Hematopoietic multipotent progenitor cell treated with erythropoietin and hydrocortisone succinate and interleukin-3 and kit ligand, for 4 days (in vitro differentiated cells): ENCODE measurements at places on chromosomes 7 and 10.

DNA sequence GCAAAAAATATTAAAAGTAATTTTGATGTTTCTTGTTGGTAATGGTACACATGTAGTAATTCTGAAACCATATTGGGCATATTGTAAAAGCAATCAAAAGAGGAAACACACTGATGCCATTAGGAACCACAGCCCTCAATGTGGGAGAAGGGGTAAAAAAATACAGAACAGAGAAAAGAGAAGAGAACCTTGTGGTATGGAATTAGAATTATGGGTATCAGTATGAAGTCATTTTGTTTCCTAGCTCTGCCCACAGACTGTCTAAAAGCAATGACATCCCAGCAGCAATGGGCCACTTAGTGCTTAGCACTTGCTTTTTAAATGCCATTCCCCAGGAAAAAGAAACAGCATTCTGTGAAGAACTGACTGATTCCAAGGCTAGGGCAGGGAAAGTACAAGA, 61.5 kb downstream of the CPVL start:
- peak; percentile 63 for DNase-seq

DNA sequence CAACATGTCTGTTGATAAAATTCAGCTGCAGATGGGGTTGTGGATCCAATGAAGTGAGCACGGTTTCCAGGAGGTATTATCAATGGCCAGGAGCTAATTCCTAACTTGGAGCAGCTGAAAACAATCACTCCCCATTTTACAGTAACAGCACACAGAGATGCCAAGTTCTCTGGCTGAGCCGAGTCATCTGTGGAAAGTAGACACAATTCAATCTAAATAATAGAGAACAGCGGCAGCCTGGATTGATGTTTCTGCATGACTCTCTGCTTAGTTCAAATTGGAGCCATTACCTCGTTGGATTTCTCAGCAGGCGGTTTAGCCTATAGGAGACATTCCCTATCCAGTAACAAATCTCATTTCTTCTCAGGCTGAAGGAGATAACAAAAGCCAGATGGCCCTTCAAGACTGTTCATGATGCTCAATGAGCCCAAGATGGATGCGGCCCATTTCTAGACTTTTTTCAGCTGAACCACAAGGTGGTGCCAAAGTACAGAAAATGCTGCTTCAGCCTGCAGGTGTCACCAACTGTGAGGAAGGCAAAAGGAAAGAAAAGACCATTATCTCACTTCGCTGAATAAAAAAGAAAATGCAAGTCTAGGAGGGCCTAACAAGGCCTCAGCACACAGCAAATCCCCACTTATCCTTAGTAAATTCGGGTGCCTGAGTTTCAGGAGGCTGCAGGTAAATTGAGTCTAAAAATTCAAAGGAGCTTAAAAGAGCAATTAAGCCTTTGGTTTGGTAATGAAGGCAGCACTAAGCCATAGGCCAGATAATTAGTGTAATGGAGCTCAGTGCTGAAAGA, 83.7 kb downstream of the SLC16A9 start:
- DNase-seq = peak; percentile 86

DNA sequence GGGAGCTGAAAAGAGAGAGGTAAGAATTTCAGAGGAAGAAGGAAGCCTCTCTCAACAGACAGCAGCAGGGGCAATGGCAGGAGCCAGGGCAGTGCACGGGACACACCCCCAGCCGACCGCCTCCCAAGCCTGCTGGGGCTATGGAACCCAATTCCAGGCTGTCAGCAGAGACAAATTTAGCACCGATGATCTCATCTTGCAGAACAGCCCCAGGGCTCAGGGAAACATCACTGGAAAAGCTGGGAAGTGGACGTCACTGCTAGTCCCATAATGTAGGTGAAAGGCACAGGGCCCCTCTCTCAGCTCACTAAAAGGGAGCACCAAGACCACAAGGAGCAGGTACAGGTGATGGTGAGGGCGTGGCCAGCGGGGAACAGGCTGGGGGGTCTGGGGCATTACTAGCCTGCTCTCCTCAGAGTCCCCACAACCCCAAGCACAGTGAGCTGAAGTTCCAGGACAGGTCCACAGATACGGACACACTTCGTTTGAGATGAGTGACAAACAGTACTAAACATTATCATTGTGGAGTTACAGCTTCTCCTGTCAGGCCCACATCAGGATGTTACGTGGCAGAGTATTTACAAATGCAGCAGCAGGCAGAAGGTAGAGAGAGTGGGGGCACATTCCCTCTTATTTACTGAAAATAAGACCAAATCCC, 103.7 kb downstream of the PLXNA4 start:
- DNase-seq = no peak

DNA sequence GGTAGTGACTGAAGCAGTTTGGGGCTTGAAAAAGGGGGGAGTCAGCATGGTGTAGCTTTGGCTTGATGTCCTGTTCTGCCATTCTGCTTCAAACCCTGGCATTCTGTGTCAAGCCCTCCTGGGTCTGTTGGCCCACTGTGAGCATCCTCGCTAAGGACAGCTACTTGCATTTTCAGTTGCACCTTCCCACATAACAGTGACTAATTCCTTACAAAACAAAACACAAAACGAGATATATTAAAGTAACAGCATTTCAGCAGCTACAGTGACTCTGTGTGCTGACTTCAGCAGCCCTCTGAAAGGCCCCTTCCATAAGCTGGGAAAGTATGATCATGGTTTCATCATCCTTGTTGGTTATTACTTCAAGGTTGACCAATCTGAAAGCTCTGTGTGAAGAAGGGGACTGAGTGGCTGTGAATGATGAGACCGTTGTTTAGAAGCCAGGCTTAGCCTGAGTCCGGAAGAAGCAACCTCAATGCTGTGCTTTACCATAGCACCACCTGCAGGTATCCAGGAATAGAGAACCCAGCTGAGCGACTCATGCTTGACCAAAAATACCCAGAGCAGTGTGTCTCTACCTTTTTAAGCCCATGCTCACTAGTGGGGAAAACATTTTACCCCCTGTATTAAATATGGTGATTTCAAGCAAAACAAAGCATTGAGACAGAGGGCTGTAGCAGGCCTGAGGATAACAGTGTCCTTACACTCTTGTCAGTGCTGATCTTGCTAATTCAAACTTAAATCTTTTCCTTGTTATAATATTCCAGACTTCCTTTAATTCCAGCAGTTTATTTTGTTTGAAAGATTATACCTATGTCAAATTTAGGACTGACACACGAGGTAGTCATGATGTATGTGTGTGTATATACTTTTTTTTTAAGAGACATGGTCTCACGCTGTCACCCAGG, 42.6 kb upstream of the CC2D2B start:
- peak; percentile 86 for DNase-seq

DNA sequence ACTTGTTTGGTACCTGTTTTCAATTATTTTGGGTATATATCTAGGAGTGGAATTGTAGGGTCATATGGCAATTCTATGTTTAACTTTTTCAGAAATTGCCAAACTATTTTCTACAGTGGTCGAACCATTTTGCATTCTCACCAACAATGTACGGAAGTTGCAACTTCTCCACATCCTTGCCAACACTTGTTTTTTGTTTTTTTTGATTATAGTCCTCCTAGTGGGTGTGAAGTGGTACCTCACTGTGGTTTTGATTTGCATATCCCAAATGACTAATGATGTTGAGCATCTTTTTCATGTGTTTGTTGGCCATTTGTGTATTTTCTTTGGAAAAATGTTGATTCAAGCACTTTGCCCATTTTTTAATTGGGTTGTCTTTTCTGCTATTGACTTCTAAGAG, 122.1 kb downstream of the RPS24 start:
- peak; percentile 14 for DNase-seq

GRCh38 chr10:122618461-122619165, 58.1 kb downstream of the DMBT1 start:
- DNase-seq = no peak

DNA sequence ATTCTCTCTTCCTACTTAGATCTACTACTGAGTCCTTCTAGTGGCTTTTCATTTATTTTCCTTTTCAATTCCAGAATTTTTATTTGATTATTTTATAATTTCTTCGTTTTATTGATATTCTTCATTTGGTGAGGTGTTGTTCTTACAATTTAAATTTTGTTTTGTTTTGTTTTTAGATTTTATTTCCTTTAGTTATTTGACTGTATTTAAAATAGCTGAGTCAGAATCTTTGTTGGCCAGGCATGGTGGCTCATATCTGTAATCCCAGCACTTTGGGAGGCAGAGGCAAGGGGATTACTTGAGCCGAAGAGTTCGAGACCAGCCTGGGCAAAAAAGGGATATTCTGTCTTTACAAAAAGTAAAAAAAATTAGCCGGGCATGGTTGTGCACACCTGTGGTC, 36.1 kb downstream of the AKAP9 start:
- no peak for DNase-seq

GRCh38 chr7:24201226-24201625, 82.8 kb upstream of the NPY start:
- no peak for DNase-seq

- DNase-seq = no peak
Observed at GRCh38 chr7:2813350-2814185, 30.5 kb downstream of the GNA12 start.

GRCh38 chr10:5184987-5185775, at the start of gene AKR1C8:
Gene AKR1C8, minus strand, starts transcription at chr10:5185150. Its CDS starts 46 bp downstream, at chr10:5185104.
- no peak for DNase-seq

DNA sequence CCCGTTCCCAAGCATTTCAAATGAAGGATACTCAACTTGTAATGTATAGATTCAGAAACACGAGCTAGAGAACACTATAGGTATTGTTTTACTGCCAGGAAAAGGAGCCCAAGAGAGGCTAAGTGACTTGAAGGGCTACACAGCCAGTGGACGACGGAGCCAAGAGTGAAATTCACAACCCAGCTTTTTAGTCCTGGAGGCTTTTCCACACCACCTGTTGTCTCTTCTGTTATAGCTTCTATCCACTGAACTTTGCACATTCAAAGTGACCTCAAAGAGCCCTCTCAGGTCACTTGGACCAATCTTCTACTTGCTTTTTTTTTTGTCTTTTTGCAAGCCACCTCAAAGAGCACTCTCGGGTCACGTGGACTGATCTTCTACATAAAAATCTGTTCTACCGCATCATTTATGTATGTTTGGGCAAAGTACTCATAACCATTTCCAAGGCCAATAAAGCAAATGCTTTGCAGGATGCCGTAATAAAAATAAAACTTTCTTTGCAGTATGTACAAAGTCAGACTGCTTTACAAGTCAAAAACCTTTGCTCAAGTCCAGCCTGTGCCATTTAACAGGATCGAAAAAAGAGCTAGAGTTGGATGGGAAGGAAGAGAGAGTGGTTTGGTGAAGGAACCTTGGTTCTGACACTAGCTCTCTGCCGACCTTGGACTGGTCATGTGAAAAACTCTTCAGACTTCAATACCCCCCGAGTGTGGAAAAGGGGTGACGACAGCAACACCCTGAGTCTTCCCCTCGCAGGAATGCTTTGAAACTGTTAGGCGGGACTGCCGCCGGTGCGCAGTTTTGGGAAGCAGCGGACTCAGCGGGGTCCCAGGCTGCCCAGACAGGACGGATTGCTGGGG, 821 bp downstream of the SLC35B4 start:
- DNase-seq = peak; percentile 42

DNA sequence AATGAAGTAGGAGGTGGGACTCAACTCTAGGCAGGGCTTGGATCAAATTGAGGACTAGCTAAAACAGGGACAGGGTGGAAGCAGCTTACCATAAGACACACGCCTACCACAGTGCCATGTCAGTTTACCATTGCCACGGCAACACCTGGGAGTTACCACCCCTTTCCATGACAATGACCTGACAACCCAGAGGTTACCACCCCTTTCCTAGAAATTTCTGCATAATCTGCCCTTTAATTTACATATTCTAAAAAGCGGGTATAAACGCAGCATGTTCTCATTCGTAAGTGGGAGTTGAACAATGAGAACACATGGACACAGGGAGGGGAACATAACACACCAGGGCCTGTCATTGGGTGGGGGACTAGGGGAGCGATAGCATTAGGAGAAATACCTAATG, 72.7 kb downstream of the GCC1 start:
- no peak for DNase-seq

DNA sequence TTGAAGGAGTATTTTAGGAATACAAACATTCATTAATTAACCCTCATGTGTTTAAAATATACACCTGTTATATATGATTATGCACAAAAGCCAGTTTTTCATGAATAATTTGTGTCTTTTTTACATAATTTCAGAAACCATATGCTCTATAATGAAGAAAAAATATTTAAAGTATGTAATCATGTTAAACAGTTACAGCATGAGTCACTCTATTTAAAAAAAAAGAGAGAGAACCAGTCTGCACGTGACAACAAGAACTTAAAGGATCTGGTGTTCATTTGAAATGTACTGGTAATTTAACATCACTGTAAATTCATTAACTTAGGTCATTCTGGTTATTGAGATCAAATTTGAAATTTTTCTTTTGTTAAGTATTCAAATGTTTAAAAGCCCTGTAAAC, 228.5 kb downstream of the CACNB2 start:
- DNase-seq = no peak

DNA sequence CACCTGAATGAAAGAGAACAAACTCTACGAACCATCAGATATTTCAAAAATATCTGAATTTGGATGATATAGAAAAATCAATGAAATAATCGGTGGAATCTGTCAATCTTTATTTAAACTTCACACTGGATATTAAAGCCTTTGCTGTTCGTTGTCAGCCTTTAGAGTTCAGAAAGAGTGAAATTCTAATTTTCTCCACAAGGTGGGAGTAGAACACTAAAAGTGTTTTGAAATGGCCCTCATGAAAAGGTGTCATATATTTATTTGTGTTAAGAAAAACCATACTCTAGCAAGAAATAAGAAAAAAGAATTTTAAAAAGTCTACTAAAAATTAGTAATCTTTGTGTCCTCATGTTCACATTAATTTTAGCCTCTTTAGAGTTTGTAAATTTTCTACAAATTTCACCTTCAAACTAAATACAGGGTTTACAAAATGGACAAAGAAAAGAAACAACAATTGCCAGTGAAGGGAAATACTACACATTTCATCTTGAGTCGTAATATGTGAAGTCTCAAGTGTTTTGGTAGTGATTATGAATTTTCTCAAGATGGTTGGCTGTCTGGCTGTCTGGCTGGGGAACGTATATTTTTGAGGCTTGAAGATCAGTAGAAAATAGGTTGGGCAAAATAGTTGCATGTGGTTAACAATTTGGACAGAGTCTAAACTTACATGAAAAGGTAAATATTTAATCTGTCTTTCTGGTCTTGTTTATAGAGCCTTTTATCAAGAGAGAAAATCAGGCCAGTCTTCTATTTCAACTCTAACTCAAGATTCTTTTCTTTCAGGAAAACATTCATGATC, 43.7 kb downstream of the DNAJB9 start:
- peak; percentile 74 for DNase-seq

DNA sequence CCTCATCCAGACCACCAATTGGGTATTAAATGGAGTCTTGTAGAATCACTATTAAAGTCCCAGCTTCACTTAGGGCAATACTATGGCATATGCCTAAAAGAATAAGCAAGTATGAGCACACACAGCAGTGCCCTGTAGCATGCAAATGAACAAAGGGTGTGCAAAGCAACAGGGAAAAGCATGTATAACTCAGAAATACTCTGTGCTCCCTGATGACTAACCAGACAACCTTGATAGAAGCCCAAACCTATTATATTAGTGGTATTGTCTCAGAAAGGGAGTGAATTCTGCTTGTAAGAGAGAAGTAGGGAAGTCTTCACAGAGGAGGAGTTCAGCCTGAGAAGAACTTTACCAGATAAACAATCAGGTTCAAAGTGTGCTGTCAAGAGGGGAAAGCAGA, 131.2 kb downstream of the DGKI start:
- DNase-seq = no peak

- DNase-seq = peak; percentile 32
Observed at GRCh38 chr7:128407751-128408708, 1.8 kb downstream of the IMPDH1 start.
